ENCODE measurements at places on chromosomes 2 and 18.

DNA sequence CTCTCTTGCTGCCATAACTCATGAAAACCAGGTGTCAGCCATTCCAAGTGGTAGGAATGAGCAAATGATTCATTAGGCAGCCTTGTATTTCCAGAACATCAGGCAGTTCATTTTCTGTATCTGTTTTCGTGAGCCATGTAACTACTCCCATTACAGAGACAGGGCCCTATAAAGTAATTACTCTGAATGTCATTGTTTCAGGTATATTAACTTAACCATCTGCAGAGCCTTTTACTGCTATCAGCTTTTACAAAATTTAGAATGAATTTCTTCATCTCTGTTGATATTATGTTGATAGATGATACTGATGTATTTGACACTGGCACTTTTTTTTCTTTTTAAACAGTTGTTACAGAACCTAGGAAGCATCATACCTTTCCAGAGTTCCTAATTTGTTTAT is 69.9 kb downstream of the MGAT5 start:
- DNase-seq: no peak

GRCh38 chr2:199710551-199710950 is 140.4 kb downstream of the FTCDNL1 start:
- no peak for DNase-seq

DNA sequence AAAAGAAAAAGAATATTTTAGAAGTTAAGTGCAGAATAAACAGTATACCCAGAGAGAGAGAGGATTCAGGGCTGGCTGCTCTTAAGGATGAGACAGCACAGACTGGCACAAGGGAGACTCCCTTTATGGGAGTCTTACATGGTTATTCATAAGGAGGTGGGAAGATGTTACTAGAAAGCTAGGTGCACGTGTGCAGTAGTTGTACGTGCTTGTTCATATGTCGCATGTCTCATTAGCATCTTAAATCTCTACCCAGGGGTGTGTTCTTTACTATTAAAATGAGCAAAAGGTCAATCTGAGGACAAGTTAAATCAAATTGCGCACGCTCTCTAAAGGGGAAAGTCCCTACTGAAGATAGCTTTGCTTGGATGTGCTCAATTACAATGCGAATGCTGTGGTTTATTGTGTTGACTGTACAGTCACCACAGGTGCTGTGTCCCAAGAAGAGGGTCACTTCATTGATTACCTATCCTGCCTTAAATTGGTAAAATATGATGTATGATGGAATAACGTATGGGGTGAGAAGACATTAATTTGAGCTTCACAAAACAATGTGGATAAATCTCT is 368.0 kb upstream of the SPHKAP start:
- DNase-seq: no peak

DNA sequence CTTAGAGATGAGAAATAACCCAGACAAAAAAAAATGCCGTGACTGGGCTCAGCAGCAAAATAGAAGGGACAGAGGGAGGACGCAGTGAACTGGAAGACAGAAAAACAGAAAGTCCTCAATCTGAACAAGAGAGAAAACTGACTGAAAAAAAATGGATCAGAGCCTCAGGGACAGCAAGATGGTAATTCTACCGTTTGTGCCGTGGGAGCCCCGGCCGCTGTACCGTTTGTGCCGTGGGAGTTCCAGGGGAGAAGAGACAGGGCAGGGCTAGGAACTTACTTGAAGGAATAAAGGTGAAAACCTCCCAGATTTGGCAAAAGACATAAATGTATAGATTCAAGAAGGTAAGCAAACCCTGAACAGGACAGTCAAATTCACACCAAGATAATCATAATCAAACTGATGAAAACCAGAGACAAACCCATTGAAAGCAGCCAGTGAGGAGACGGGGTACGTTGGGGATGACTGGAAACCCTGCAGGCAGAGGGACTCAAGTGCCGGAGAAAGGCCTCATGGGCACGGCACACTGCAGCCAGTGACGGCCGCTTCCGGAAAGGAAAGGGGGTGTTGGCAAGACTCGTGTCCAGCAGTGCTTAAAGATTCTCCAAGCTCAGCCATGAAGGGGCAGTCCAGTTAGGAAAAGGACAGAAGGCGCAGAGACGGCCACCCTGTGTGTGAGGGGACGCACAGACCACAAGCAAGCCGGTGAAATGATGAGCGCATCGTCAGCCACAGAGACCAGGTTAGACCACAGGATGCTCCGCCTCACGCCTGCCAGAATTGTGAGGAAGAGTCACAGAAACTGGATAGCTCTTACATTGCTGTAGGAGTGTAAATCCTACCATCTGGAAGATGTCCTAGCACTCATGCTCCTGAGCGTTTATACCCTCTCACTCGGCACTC is 40.0 kb upstream of the NFATC1 start:
- DNase-seq: no peak

DNA sequence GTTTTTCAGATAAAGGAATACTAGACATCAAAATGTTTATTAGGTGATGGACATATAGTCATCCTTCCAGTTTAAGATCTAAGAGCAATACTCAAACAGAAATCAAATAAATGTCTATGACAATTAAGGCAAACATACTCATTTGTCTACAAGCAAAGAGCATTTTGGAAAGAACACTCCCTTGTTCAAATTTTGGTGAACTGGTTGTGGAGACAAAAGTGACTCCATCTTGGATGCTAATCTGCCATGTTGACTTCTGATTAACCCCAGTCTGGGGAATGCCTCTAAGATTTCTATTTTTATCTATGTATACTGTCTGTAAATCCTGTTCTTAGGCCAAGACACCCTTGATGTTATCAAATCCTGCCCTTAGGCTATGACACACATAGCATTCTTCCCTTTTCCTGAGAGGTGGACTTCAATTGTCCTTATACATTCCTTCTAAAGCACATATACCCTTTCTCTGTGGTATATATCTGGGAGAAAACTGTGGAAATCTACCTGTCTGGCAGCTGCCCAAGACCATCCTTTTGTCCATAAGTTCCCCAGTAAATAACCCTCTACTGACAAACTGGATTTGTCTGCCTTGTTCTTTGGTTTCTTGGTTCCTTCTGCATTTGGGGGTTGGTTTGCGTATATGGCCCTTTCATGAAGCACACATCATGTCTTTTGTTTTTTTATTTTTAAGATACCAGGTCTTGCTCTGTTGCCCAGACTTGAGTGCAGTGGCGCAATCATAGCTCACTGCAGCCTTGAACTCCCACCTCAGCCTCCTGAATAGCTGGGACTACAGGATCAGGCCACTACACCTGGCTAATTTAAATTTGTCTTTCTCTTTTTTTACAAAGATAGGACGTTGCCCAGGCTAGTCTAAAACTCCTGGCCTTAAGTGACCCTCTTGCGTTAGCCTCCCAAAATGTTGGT is 12.5 kb upstream of the PLEKHM3 start:
- no peak for DNase-seq

DNA sequence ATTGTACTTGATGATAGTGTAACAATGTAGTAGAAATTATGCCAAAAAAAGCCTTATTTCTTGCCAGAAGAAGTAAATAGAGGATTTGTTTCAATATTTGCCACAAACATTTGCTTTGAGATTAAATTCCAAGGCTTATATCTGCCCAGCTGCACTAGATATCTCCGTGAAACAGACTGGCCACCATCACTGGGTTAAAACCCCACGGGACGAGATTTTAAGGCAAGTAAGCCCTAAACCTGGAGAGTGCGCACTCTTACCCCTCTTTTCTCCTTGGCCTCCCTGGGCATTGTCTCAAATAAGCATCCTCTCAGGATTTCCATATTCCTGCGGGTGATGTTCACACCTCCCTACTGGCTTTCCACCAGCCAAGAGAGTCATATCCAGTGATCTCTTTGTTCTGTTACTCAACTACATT is 334.4 kb downstream of the AGPS start:
- no peak for DNase-seq

- peak; percentile 59 for DNase-seq
Observed at GRCh38 chr2:168455645-168456520, at the start of gene CERS6. CERS6 (plus strand) TSS chr2:168456272; CDS start chr2:168456449, 177 bp downstream.

DNA sequence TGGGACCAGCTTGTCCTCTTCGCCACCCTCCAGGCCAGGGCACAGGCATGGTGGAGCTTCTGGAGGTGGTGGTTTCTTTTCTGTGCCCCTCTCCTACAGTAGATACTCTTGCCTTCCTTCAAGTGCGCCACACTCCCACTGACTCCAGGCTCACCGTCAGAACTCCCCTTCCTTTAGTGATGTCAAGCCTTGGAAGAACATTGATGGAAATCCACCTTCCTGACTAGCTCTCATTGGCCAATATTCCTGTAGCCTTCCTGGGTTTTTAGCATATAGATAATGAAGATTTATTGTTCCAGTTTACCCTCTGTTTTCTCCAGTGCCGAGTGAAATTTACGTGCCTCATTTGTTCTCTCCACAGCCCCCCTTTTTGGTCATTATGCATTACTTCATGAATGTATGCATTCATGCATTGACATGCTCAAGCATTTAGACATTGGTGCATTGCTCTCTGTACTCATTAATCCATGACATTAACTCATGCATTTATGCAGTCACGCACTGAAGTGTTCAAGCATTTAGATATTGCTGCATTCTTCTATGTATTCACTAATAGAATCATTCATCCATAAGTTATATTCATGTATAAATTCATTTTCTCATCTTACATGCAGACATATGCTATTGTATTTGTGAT is 37.3 kb downstream of the PLB1 start:
- DNase-seq: no peak

Measured in cortex of kidney (tissue), 1 donor.